ENCODE measurements at places on chromosomes 16 and 17.

DNA sequence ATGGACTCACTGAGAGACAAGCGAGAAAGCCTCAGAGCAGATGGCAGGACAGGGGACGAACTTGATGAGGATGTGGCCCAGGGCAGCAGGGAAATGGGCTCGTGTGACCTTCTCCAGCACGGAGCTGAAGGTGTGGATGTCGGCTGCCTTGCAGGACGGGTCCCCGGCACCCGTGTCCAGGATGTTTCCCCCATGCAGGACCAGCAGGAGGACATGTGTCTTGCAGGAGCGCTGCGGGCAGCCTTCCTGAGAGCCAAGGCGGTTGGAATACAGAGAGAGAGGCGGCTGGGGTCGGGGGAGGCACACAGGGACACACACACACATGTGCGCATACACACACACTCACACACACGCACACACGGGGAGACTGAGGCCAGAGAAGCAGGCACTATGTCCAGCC lies 39.3 kb downstream of the PIMREG start:
- DNase-seq, result no peak

- no peak for DNase-seq
These were observed 11.4 kb downstream of the NDUFAF8 start for GRCh38 chr17:81250286-81251093.

- DNase-seq, result no peak
These were observed 5.8 kb downstream of the CDIPT start for GRCh38 chr16:29857133-29857760.

DNA sequence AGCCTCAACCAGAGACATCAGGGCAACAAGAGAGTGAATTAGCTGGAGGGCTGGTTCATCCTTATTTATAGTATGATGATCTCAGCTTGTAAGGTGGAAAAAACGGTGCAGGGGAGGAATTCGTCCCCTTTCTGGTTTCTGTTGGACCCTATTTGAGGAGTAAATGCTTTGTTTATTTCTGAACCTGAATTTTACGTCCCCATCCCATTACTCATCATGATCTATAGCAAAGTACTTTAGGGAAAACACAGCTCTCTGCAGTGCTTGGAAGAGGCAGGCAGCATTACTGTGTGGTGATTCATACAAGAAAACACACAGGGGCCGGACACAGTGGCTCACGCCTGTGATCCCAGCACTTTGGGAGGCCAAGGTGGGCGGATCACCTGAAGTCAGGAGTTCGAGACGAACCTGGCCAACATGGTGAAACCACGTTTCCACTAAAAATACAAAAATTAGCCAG lies 8.0 kb upstream of the VAT1L start:
- no peak for DNase-seq

DNA sequence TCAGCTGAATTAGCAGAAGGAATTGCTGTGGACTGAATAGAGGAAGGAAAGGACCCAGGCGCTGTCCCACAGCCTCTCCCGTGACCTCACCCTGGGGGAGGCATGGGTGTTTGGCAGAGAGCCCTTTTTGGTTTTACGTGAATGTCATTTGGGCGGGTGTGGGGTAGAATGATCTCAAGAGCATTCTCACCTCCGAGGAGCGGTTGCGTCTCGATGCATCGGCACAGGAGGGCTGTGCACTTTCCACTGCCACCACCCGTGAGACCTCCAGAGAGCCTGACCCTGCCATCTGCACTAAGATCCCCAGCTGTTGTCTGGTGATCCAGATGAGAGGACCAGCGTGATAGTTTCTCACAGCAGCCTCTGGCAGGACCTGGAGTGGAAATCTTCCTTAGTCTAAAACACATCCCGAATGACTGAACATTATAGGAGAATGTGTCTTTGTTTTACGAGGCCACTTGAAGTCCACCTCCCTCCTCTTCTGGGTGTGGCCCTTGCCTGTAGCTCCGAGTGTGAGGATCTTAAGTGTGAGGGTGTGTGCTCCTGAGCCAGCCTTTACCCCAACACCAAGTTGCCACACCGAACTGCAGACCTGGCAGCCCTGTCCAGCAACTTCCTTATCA lies 29.3 kb downstream of the FOXK2 start:
- DNase-seq, result no peak

GRCh38 chr16:19781226-19781625 lies 63.2 kb downstream of the IQCK start:
- DNase-seq, result no peak

GRCh38 chr17:38453951-38454421 lies 25.7 kb downstream of the ARHGAP23 start:
- no peak for DNase-seq

DNA sequence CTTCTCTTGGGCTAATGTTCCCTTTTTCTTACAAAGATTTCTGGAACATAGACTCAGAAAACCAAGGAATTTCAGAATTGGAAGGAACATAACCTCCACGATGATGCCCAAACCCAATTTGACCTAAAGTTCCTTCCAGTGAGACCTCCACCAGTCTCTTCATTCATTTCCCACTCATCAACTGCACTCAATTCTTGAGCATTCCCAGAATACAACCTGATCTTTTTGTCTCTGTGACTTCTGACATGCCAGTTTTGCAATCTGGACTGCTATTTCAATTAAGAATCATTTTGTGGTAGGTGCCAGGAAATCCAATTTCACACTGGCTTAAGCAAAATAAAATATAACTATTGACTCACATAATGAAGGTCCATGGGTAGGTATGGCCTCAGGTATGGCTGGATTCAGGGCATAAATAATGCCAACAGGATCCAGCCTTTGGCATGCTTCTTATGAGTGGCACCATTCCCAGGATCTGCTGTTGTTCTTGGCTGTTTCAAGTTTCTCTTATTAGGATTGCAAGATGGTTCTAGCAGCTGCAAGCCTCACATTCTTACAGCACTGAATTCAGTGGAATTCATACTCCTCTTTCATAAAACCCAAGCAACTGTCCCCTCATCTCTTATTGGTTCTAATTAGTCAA lies 184.3 kb downstream of the HS3ST4 start:
- no peak for DNase-seq

GRCh38 chr17:62751060-62751691 lies 56.9 kb downstream of the MARCHF10 start:
- no peak for DNase-seq

- DNase-seq, result no peak
These were observed 4.6 kb downstream of the C16orf78 start for GRCh38 chr16:49378238-49378637.

- DNase-seq, result no peak
These were observed 30.7 kb downstream of the CCR7 start for GRCh38 chr17:40534371-40535189.

GRCh38 chr16:87592018-87592712 lies 10.1 kb upstream of the JPH3 start:
- no peak for DNase-seq

DNA sequence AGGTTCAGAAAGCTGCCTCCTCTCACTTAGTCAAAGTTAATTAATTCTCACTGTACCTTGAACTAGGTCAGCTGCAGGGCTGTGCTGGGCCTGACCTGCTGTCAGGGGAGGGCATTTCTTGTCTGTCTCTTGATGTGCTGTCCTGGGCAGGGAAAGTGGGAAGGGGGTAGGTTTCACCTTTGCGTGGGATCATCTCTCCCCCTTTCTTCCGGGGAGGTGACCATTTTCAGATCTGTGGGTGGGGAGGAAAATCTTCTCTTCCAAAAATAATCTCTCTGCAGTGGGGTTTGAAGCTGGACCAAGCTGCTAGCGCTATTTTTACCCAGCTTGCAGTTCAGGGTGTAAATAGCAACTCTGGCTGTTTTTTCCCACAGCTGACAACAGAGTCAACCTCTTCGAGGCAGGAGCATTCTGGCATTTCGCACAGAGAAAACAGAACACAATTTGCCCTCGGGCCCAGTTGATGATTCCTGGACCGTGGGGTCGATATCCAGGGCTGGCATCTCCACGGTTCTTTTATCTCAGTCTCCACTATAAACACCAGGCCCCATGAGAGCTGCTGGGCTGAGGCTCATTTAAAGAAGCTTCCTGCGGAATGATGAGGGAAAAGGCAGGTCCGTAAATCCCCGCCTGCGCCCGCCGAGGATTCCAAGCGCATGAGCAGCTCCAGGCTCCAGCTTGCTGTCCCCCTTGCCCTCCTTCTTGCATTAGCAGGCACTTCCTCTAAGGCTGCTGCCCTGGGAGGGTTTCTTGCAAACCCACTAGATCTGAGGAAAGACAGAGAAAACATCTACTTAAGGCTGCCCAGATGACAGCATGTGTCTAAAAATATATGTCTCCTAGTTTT lies 93.9 kb downstream of the YPEL2 start:
- DNase-seq, result no peak

DNA sequence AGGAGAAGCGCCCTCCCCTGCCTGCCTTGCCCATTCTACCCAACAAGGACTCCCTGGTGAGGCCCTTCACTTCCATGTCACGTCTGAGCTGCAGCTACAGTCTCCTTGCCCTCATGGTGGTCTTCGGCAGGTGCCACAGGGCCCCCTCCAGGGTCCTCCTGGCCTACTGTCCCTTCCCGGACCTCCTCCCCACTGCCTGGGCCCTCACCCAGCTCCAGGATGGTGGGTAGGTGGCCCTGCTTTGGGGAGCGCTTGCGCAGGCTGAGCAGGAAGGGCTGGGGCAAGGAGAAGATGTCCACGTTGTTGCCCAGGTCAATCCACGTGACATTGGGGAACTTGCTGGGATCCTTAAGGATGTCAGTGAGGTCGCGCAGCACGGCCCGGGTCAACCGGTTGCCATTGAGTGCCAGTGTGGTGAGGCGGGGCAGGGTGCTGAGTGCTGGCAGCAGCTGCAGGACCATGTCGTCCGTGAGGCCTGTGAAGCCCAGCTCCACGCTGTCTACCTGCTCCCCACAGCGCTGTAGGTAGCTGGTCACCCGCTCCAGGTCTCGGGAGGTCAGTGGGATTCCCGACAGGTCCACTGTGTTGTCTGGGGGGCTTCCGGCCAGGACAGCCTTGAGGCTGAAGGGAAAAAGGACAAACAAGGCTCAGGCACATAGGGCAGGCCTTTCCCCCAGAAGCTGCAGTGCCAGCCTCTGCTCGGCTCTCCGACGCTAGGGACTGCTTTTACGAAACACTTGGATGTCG lies 28.3 kb downstream of the TRPV2 start:
- DNase-seq, result no peak

DNA sequence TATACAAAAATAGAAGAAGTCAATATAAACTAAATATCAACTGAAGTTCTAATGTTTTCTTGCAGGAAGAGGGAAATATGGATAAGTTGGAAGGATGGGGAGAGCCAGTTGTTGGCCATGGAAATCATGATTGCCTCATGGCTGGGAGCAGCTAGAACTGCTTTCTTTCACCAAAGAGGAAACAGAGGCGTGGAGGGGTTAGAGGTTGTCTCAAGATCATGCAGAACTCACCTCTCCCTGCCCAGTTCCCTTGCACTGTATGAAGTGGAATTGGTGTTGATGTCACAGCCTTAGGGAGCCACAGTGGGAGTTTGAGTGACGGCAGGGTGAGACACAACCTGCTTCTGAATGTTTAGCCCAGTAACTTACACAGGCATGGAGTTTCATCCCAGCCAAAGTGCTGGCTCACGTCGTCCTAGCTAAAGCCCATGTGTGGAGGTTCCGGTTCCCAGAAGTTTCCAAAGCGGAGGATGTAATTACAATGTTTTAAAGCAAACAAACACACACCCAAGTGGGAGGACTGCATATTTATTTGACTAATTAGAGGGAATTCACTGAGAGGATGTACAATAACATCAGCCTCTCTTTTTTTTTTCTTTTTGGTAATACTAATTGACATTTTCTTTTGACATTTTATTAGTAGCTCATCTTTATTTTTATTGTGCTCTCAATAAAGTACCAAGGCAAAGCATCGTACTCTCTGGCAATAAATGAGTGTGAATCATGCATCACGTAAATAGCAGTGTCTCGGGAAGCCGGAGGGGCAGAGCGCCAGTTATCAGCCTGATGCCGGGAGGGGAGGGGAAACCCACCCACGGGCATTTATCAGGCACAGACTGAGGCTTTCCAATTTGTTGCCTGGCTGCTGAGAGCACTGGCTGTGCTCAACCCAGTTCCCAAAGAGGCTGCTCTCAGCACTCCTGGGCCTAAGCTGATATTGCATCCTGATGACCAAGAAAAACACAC lies 118.7 kb upstream of the CDH5 start:
- DNase-seq, result no peak

- DNase-seq, result no peak
These were observed 23.7 kb downstream of the CCL4 start for GRCh38 chr17:36127199-36127893.

- DNase-seq, result no peak
These were observed 53.1 kb downstream of the MRM3 start for GRCh38 chr17:835263-835662.

- DNase-seq, result no peak
These were observed 20.4 kb upstream of the MRPS23 start for GRCh38 chr17:57870283-57870635.

DNA sequence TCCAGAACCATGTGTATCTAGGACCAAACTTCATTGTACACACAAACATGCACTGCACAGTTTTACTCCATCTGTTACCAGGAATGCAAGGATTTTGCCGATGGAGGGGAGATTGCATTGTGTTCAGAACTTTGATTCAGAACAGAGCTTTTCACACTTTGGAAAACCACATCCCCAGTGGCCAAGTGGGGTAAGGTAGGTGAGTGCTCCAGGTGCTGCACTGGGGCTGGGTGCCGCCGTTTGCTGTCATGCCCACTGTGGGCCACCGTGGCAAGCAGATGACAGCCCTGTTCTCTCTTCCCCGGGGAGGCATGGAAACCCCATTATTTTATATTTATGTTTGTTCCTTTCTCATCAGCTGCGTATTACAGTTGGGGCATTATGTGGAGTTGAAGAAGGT lies 29.3 kb upstream of the JPH3 start:
- no peak for DNase-seq

GRCh38 chr17:410543-411401 lies 58.2 kb upstream of the RPH3AL start:
- DNase-seq, result no peak

- no peak for DNase-seq
These were observed 22.9 kb downstream of the PRR11 start for GRCh38 chr17:59178266-59178985.

- DNase-seq, result no peak
These were observed 47.2 kb downstream of the HOXB1 start for GRCh38 chr17:48483471-48484131.

- DNase-seq, result no peak
These were observed 517.0 kb downstream of the CDH13 start for GRCh38 chr16:83143788-83144187.

DNA sequence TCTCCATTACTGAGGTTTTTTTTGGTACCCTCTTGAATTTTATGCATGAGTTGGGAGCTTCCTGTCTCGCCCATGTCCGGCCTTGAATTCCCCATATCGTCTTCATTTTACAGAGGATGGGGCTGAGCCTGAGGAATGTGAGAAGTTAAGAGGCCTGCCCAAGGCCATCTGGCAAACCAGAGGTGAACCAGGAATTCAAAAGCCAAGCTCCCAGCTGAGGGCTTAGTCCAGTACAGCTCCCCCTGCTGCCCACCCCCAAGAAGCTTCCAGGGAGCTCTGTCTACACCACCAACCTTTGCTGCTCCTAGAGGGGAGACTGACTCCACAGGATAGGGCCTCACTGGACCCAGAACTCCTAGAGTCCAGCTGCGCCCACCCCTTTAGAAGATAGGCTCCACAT lies 20.7 kb upstream of the C16orf78 start:
- DNase-seq, result no peak

- no peak for DNase-seq
These were observed 647 bp downstream of the UNK start for GRCh38 chr17:75785016-75785890.

All from GM12892 (cell line).